ENCODE measurements at places on chromosomes 2 and 18. TPM values are rescaled to one million over a fixed set of nuclear protein-coding genes. Genes with fewer than 3 reads are reported as not detected.

DNA sequence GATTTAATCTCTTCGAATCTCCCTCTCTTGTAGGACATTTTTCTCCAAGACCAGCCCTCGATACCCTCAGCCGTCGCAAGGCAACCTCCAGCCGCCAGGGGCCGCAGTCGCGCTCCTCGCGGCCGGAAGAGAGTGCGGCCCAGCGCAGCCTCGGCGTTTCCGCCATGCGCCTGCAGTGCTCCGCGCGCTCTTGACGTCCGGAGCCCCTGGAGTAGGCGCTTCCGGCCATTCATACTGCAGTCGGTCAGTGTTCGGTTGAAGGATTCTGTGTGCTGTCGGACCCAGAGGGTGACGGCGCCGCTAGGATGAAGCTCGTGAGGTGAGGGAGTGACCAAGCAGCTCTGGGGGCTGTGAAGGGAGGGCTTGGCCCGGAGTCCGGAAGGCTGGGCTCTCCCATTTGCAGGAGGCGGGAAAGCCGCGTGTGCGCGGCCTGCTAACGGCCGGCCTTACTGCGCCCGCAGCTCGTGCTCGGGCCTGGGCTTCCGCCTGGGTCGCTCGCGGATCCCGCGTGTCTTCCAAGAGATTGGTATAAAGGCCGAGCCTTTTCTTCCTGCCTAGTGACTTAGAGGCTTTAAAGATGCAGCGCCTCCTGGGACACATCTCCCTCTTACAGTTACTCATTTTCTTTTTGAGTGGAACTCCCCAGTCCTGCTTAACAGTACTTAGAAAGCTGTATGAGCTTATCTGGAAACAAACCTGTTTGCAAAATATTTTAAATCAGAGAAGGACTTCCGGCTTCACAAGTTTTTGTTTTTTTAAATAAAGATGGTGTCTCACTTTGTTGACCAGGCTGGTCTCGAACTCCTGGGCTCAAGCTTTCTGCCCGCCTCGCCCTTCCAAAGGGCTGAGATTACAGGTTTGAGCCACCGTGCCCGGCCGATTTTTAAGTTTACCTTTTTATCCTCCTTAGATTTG lies at the start of gene SNRPD1:
Gene SNRPD1, plus strand, starts transcription at position 190 of the 915 bp plus-strand sequence. Its CDS starts 116 bp downstream, at position 306.
- DNase-seq: peak; percentile 94

DNA sequence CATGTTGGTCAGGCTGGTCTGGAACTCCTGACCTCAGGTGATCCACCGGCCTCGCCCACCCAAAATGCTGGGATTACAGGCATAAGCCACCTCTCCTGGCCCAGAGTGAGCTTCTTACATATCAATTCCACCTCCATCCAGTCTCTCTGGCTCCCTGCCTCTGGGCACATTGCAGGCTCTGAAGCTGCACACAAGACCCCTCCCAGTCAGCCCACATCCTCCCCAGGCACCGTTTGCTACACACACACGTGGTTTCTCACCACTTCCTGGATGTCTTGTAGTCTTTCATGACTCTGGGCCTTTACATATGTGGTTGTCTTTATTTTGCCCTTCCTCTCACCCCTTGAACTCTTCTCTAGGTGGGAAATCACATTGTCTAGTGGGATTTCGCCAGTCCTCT lies 64.0 kb upstream of the CABLES1 start:
- DNase-seq: no peak

Gene GALNT13
- total RNA-seq: 7.4 TPM

- no peak for DNase-seq
These were observed 178.3 kb upstream of the KLHL29 start for GRCh38 chr2:23206650-23207049.

Gene DOK6
- total RNA-seq: 4.0 TPM

DNA sequence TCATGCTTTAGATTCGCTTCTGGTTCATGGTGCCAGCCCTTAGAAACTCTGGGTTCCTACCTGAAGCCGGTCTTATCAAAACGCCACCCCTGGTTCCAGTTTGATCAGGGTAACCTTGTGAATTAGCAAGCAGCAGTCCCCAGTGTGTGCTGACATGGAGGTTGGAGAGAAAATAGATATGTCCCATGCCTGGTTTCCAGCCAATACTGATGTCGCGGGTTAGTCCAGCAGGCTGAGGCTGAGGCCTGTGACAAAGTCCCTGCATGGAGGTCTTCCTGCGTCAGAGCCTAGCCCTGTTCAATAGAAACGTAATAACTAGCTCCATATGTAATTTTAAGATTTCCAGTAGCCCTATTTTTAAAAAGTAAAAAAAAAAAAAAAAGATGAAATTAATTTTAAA lies 28.2 kb downstream of the LPIN1 start:
- DNase-seq: no peak

GRCh38 chr2:1129982-1130381 lies 179.3 kb downstream of the SNTG2 start:
- no peak for DNase-seq

Gene GPR75
- 4.7 TPM for total RNA-seq

DNA sequence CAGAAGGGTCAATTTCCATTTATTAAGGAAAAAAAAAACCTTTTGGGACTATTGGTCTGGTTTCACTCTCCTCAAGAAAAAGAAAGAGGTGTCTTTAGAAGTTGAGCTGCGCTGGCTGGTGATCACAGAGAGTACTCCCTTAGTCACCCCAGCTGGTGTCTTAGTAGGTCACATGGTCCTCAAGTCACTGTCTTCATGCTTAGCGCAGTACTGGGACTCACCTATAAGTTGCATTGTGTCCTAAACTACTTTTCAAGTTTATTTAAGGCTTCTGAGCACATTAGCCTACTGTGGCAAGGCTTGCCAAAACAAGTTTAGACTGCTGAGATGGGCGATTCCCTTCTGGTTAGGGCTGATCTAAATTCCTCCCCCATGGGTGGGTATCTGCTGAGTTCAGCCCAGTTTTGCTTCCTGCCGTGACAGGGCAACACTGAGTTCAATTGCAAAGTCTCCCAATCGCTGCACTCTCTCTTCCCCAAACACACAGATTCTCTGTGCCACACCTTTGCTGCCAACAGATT lies 824.9 kb upstream of the CRIM1 start:
- no peak for DNase-seq

Gene FEV
- not detected for total RNA-seq

- no peak for DNase-seq
These were observed 703 bp downstream of the UGGT1 start for GRCh38 chr2:128091726-128092080.

Gene PROM2
- 2.7 TPM for total RNA-seq

GRCh38 chr2:172080641-172081220 lies 4.6 kb upstream of the DLX1 start:
- DNase-seq: no peak

Gene FBXO41
- 3.7 TPM for total RNA-seq

DNA sequence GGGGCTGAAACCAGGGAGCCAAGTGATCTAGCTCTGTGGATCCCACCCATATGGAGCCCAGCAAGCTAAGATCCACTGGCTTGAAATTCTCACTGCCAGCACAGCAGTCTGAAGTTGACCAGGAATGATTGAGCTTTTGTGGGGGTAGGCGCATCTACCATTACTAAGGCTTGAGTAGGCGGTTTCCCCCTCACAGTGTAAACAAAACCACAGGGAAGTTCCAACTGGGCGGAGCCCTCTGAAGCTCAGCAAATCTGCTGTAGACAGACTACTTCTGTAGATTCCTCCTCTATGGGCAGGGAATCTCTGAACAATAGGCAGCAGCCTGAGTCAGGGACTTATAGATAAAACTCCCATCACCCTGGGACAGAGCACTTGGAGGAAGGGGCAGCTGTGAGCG lies 96.7 kb downstream of the CCDC148 start:
- no peak for DNase-seq

DNA sequence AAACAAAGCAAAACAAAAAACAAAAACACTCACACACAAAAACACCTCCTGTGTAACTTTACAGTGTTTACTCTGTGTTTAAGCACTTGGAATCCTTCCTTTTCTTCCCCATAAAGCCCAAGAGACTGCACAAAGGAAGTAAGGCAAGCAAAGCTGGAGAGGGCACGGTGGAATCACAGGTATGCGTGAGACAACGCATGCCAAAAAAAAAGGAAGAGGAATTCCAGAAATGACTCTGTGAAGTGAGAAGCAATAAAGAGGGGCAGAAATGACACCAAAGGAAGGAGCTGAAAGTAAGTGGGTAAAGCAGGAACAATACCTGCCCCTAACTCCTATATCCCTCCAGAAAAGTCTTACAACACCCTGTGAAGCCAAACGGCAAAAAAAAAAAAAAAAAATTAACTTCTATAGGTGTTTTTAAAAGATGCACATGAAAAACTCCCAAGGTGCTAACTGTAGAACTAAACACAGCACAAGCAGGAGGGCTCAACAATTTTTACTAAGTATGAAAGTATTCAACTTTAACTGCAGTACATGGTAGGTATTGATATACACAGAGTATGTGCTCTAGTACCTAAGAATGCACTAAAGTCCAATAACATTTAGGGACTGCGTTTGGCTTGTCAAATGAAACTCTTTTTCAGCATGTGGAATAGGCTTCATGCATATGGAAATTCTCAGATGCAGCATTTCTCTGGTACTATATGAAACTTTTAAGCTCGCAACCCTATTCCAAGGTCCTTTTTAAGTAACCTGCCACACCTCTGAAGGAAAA lies 9.1 kb downstream of the RND3 start:
- no peak for DNase-seq

Gene DNAJC5G
- not detected for total RNA-seq

GRCh38 chr2:180652794-180653193 lies 327.6 kb upstream of the UBE2E3 start:
- DNase-seq: no peak

Gene KIF1A
- 90.9 TPM for total RNA-seq

- no peak for DNase-seq
These were observed 41.2 kb downstream of the MCFD2 start for GRCh38 chr2:46874236-46874929.

DNA sequence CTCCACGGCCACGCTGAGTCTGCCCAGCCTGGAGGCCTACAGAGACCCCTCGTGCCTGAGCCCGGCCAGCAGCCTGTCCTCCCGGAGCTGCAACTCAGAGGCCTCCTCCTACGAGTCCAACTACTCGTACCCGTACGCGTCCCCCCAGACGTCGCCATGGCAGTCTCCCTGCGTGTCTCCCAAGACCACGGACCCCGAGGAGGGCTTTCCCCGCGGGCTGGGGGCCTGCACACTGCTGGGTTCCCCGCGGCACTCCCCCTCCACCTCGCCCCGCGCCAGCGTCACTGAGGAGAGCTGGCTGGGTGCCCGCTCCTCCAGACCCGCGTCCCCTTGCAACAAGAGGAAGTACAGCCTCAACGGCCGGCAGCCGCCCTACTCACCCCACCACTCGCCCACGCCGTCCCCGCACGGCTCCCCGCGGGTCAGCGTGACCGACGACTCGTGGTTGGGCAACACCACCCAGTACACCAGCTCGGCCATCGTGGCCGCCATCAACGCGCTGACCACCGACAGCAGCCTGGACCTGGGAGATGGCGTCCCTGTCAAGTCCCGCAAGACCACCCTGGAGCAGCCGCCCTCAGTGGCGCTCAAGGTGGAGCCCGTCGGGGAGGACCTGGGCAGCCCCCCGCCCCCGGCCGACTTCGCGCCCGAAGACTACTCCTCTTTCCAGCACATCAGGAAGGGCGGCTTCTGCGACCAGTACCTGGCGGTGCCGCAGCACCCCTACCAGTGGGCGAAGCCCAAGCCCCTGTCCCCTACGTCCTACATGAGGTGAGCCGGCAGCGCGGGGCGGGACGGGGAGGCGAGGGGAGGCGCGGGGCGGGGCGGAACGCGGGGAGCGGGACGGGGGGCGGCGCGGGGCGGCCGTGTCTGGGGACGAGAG lies 15.2 kb downstream of the NFATC1 start:
- no peak for DNase-seq

DNA sequence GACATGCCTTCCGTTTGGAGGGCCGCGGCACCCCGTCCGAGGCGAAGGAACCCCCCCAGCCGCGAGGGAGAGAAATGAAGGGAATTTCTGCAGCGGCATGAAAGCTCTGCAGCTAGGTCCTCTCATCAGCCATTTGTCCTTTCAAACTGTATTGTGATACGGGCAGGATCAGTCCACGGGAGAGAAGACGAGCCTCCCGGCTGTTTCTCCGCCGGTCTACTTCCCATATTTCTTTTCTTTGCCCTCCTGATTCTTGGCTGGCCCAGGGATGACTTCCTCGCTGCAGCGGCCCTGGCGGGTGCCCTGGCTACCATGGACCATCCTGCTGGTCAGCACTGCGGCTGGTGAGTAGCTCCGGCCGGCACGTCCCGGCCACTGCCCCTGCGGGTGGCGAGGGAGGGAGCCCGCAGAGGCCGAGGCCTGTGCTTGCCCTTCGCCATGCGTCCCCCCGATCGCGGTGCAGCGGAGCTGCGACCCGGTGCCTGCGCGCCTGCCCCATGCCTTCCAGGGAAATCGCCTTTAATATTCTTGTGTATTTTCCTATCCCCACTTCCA lies 1.2 kb downstream of the BMPR2 start:
- DNase-seq: peak; percentile 29

Gene SAG
- not detected for total RNA-seq

GRCh38 chr2:233178994-233179847 lies 72.3 kb upstream of the ATG16L1 start:
- DNase-seq: no peak

Gene DSC1
- total RNA-seq: not detected

Gene C2orf66
- total RNA-seq: 0.23 TPM

- DNase-seq: no peak
These were observed 102.6 kb downstream of the SEPTIN10 start for GRCh38 chr2:109511168-109511567.

Gene ANKRD62
- total RNA-seq: not detected

Gene REG3G
- not detected for total RNA-seq

DNA sequence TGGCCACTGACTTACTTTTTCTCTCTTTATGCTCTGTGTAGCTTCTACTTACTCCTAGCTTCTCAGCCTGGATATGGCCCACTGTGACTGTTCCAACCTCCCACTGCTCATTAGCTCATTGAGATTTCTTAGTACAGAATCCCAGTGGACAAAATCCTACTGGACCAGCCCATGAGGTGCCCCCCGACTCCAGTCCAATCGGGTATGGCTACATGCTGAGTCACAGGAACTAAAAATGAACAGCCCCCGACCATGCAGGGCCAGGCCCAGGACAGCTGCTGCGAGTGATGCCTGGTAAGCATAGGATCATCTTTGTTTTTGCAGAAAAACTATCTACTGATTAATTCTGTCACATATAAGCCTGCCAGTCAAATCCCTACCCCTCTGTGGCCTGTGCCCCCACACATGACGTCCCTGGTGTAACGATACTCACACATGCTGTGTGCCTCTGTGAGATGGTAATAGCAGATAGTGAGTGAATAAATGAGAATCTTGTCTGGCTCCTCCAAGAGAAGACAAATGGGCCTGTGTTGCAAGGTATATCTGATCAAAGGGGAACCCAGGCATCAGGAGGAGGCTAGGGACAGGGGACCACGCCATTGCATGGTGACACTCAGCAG lies 85.9 kb upstream of the KLF7 start:
- DNase-seq: no peak

DNA sequence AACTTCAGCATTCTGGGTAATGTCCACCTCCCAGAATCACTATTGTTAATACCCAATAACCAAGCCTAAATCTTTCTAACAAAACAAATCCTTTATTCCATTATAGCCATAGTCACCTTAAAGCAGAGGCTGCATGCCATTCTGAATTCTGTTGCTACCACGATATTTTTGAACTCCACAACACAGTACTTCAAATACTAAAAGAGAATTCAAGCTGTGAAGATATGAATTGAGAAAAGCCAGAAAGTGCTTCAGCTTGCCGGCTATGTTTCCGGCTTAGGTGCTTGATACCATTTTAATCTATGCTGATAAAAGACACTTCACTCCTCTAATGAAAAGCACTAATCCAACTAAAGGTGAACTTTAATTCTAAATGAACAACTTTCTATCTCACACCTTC lies 41.3 kb downstream of the GAREM1 start:
- no peak for DNase-seq

Gene GALNT14
- total RNA-seq: 1.4 TPM

- no peak for DNase-seq
These were observed 3.7 kb upstream of the SP9 start for GRCh38 chr2:174330945-174331594.
